ENCODE measurements at places on chromosomes 5 and 9.
A peak's percentile ranks its signal among the peaks of the same experiment; 100 is the strongest.

DNA sequence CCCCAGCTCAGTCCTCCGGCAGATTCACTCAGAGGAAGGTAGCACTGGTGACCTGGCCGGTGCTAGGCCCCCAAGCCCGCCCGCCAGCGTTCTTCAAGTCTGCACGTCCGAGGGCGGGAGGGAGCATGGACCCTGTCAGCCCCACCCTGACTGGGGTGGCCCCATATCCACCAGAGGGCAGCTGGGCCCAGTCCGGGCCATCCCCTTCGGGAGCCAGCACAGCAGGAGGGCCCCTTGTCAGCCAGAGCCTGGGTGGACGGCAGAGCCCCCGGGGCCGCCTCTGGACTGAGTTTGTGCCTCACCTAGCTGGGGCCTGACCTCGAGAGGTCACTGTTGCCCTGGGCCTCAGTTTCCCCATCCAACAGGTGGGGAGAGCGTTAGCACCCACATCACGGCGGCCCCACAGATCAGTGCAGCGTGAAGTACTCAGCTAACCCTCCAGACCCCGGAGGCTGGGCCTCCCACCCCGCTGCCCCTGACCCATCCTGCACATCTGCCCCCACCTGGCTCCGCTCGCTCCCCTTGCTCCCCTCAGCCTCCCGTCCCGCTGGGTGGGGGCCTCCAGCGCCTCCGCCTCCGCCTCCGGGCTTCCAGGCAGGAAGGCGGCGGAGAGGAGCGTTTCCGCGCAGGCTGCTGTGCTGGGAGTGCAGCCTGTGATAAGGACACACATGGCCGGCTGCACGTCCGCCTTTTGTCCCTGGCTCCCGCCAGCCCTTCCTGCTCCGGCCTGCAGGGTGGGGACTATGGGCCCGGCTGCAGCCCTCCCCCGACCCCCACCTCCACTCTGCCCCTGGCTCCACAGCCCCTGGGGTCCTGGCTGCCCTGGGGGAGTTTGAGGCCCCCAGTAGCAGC, 16.6 kb upstream of the EGFL7 start:
- no peak for DNase-seq

GRCh38 chr9:135644631-135645218, 5.4 kb upstream of the GLT6D1 start:
- no peak for DNase-seq

- no peak for DNase-seq
Observed at GRCh38 chr5:179616002-179616594, 7.4 kb downstream of the HNRNPH1 start.

- no peak for DNase-seq
Observed at GRCh38 chr5:95959051-95959887, 2.4 kb downstream of the ELL2 start.

DNA sequence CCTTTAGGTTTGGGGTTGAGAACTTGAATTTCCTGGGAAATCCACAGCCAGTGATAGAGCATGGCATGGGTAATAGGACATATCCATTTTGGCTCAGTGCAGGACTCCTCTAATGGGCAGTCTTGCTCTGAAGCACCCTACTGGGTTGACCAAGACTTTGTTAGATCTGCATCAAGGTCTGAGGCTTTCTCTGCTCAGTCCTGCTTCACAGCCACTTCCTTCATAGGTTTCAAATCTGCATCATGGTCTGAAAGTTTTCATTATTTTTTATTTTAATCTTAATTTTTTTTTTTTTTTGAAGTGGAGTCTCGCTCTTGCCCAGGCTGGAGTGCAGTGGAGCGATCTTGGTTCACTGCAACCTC, 36.5 kb downstream of the KIF2A start:
- no peak for DNase-seq

- DNase-seq: no peak
Observed at GRCh38 chr5:87079219-87079618, 188.5 kb upstream of the RASA1 start.

DNA sequence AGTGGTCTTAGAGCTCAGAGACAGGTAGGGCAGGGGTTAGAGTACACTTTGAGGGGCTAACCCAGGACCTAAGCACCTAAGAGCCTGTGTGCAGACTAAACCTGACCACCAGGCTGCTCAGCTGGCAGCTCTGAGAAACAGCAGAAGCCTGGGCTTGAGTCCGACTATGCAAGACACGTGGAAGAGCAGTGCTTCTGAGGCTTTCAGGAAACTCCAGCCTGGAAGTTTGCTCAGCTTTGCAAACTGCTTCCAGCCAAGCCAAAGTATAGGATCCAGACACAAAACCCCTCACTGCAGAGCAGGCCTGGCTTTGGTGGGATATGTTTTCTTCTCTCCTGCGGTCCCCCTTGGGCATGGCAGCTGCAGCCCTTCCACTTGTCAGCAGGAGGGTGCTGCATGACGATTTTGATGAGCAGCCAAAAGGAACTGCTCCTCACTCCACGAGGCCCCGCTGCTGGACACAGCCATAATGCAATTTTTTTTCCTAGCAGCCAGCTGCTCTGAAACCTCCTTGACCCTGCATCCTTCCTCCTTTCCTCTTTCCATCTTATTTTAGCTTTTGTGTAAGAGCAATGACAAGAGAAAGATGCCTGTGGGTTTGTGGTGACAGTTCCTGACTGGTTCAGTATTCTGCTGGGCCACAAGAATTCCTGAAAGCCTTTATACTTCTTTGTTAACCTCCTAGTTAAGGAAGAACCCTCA, 123.1 kb downstream of the LIFR start:
- no peak for DNase-seq

GRCh38 chr5:73867345-73868335, 241.6 kb downstream of the ARHGEF28 start:
- no peak for DNase-seq

GRCh38 chr9:16726718-16727451, 143.6 kb downstream of the BNC2 start:
- no peak for DNase-seq

DNA sequence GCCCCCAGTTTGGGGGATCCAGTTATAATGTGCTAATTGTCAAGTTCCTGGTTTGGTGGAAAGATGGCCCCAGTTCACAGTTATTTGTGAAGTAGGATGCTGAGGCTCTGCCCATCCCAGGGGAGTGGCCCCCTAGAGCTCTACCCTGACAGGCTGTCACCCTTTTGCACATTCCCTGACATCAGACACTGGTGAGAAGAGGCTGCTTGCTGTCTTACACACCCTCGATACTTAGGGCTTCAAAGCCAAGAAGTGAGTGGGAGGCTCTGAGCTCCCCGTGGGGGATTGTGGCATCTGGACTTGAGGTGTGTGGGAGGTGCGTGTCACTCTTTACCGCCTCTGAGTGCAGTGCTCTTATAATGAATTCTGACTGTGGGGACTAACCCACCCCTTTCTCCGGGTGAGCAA, 168.5 kb downstream of the DOCK2 start:
- peak; percentile 88 for DNase-seq

- DNase-seq: no peak
Observed at GRCh38 chr5:8870349-8870958, 675.4 kb downstream of the SEMA5A start.

GRCh38 chr9:135480071-135480939, 723 bp downstream of the PPP1R26 start:
- DNase-seq: no peak

DNA sequence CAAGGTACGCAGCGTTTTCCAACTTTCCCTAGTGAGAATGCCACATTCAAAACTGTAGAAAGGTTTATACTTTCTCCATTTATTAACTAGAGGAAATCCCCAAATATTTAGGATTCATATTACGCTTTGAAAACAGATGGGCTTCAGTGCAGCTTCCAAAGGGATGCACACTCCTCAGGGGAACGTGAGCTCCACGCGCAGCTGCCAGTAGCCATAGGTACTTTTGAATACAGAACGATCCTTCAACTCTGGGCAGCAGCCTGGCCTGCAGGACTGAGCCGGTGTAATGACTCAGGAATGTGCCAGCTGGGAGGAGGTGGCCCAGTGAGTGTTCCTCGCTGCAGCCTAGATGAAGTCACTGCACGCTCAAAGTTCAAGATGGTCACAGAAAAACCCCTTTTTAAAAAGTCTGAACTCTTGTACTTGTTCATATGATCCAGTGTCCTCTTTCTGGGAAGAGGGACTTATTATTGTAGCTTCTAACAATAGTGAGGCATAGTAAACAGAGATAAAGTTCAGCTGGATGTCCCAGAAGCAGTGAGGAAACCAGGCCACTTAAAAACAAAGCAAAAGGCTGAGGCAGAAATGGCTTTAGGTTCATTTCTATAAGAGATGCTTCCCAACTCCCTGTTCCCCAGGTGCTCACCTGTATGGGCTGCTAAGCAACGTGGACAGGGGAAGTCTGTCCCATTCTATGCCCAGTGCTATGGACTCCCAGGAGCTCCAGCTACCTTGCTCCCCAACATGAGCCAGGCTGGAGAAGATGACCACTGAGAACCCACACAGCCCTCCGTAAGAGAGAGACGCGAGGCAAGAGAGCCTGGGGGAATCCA, 130.0 kb downstream of the LHFPL2 start:
- DNase-seq: no peak

GRCh38 chr9:20742833-20743232, 58.8 kb downstream of the FOCAD start:
- DNase-seq: no peak

GRCh38 chr5:150989695-150990094, 30.7 kb upstream of the GPX3 start:
- DNase-seq: no peak

DNA sequence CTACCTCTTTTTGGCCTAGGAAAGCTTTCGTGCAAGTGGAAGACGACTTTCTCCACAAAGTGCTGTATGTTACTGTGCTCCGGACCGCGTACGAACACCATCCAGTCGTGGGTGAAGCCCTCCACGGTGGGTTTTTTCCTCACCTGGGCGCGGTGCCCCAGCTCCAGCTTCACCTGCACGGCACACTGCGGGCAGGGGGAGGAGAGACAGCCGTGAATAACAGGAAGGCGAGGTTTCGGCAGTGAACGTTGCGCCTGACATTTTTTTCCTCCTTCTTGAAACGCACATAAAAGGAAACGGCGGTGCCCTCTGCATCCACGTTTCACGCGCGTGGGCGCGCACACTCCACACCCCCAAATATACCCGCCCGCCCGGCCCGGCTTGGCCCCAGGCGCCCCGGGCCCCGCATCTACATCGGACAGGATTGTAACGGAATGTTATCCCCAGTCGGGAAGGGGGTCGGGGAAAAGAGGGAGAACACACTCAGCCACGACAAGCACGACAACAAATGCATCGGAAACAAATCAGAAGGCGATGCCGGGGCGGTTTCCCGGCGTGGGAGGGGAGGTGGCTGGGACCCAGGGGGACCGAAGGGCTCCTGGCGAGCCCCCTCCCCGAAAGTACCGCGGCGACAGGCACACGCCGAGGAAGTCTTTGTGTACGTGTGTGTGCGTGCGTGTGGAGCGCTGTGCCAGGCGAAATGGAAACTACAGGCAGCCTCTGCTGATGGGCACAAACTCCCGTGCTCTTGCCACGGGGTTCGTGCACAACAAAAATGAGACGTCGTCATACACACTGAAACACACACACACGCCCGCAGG, 1.4 kb downstream of the MLLT3 start:
- DNase-seq: no peak

DNA sequence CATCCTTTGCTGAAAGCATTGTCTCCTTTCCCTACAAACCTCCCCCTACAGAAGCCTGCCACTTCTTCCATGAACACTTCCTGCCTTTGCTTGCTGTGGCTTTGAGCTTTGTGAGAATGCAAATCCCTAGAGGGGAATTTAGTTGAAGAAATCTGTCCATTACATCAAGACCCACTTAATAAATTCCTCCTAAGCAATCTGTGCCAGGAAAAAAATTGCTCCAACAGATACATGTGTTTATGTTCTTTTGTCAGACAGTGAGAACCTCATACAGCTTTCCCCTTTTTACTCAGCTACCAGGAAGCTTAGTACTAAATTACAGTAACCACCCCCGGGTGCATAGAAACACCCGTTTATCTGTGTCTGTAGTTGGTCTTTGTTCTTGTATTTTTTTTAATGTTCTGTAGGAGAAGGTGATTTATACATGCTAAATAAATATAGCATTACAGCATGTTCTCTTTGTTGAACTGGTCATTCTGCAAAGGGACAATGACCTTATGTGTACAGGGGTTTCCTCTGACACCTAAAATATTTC, 43.9 kb downstream of the SH3TC2 start:
- DNase-seq: no peak

GRCh38 chr5:157109744-157110143, 900 bp upstream of the HAVCR2 start:
- no peak for DNase-seq

GRCh38 chr5:14218480-14218879, 75.3 kb downstream of the TRIO start:
- DNase-seq: no peak

DNA sequence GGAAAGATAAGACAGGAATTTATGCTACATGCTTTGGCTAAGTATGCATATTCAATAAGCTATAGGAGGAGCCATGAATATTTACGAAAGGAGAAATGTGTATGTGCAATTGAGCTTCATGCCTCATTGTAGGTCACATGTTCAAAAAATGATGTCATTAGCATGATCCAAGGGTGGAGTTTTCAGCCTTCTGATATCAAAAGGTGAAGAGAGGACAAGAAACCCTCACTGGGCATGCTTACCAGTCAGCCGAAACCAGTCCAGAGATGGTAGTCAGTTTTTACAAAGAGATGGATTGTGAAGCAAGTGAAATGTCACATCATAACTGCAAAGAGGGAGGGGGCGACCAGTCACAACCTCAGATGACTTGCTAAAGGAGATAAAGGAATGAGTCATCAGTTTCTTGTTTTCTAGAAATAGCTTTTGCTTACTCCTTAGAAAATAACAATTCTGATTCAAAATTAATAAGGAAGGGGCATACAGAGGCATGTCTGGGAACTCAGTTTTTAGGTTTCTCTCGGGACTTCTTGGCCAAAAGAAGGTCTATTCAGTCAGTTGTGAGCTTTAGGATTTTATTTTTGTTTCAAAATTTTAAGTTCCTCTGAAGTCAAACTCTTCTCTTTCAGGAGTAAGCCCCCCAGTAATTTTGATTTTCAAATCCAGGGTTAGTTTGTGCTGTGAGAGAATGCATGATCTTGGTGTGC, 1067.8 kb upstream of the EDIL3 start:
- no peak for DNase-seq

- DNase-seq: no peak
Observed at GRCh38 chr5:118029807-118030206, 958.5 kb downstream of the DTWD2 start.

DNA sequence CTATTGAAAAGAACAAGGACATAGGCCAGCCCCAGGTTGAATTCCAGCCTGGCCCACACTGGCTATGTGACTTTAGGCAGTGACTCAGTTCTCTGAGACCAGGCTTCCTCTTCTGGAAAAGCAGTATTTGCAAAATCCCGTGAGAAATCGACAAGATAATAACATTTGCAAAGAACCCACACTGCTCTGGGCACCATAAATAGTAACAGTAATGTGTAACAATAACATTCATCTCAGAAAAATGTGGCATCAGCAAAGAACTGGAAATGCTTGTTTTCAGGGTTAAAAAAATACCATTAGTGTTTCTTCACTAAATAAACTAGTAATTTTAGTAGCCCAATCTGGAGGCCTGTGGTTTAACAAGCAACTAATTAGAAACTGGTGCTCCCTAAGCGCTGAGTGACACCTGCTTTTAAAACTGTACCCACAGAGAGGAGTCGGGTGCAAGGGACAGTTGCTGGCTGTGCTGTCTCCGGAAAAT, 148.4 kb downstream of the TTLL11 start:
- no peak for DNase-seq

- DNase-seq: no peak
Observed at GRCh38 chr5:101080462-101081240, 177.6 kb upstream of the ST8SIA4 start.
